ENCODE measurements at places on chromosomes 12 and 14.

- DNase-seq, result no peak
These were observed 16.2 kb upstream of the SMARCC2 start for GRCh38 chr12:56205445-56205844.

GRCh38 chr14:30440961-30441360, 118.0 kb upstream of the G2E3 start:
- no peak for DNase-seq

DNA sequence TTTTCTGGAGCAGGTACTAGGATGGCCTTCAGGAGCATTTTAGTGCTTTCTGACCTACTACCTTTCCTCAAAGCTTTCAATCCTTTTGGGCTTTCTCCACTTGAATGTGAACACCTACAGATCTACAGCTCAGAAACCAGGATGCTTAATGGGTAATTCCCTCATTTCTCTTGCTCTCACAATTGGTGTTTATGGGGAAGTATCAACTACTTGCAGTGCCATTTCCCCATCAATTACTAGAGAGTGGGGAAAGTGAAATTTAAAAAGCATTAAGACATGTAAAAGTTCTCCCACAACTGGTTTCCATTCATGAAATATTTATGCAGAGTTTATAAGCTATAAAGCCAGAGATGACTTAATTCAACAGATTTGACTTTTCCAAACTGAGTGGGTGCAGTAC, 2.1 kb upstream of the YY1 start:
- no peak for DNase-seq

- no peak for DNase-seq
These were observed 4.7 kb downstream of the DYNLL1 start for GRCh38 chr12:120500581-120500980.

DNA sequence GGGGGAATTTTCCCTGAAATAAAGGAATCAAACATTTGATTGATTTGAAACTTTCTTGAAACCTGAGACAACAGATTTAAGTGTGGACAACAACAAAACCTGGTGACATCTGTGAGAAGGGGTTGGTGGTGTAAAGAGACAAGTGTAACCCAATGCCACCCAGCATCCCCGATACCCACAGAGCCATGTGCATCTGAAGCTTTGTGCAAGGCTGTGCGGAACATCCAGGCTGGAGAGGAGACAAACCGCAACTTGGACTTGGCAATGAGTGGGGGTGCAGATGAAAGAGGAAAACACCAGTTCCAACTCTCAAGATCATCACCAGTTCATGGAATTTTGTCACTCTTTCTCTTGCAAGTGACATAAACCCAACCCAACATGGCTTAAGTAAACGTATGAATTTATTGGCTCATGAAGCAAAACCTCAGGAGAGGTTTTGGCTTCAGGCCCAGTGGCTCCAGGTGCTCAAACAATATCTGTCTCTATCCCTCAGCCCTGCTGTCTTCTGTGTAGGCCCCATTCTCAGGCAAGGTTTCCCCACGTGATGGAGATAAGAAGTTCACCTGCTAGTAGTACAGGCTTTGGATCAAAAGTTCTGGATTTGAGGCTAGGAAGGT, 55.2 kb upstream of the NTF3 start:
- no peak for DNase-seq

GRCh38 chr14:60856111-60856510, 121.5 kb downstream of the MNAT1 start:
- DNase-seq, result no peak

DNA sequence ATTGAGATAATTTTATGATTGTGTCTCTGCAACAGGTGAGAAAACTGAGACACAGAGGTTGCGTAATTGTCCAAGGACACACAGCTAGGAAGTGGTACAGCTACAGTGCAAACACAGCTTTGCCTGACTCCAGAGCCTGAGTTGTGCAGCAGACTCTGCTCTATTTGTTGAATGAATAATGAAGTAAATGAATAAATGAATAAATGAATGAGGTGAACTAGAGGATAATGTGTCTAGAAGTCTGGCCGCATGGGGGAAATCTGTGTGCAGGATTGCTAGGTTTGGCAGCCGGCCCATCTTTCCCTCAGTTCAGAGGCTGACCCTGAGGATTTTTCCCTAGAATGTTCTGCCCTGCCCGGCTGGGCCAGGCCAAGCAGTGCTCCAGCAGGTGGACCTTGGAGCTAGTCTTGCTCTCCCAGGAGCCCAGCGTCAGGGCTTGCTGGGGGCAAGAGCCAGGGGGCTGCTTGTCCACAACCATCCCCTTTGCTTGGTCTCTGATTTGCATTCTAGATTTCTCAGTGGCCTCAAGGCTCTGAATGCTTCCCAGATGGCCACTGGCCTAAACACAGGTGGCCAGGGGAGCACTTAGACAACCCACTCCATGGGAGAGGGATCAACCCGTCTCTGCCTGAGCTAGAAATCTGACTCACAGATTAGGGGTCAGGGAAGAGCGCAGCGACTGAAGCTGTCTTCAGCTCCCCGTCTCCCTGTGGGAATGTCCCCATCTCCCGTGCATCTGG, 225.2 kb downstream of the C12orf75 start:
- no peak for DNase-seq
